ENCODE measurements at places on chromosomes 3 and 15.

DNA sequence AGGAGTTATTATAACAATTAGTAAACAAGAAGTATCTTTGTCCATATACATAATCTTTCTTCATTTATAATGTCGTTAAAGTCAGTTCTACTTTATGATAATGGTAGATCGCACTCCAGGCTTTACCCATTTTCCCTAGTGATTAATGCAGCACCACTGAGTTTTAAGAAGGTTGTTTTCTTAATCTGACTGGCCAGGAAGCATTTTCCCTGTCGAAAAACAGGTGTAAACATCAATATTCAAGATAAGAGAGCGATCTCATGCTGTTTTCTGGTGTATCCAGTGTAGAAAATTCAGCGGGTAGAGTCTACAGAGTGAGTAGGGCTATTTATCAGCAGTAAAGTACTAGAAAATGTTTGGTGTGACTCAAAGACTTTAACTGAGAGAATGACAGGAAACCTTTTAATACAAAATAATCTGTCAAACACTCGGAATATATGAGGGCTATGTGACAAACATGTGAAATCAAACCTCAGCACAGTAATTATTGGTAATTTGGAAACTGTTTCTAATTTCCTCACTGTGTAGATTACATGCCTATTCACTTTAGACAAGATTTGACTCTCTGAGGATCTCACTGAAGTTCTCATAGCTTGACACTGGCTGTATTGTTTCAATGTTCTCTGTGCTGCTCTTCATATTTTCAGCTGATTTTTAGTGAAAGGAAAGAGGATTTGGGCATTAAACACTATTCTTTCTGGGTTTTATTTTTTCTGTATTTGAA, 1013.2 kb downstream of the VGLL3 start:
- DNase-seq, result no peak

GRCh38 chr3:111200027-111200426, 128.4 kb downstream of the NECTIN3 start:
- no peak for DNase-seq

DNA sequence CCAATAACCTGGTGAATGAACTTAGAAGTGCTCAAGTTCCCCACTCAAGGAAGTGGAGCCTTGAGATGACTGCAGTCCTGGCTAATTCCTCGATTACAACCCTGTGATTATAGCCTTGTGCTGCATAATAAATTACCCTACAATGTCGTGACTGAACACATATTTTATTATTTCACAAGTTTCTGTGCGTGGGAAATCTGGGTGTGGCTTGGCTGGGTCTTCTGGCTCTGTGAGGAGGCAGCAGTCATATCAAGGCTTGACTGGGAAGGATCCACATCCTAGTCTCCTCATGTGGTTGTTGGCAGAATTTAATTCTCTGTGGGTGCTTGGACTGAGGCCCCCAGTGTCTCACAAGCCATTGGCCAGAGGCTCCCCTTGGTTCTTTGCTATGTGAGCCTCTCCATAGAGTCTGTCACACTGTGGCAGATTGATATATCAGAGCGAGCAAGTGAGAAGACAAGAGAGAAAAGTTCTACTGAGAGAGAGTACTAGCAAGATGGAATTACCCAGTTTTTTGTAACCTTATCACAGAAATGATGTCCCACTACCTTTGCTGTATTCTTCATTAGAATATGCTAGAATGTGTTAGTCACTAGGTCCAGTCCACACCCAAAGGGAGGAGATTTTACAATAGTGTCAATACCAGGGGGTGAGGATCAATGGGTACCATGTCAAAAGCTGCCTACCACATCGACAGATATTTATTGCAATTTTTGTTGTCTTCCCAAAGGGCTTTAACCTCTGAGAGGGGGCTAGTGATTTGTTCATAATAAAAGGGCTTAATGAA, 102.8 kb upstream of the TBC1D5 start:
- no peak for DNase-seq

DNA sequence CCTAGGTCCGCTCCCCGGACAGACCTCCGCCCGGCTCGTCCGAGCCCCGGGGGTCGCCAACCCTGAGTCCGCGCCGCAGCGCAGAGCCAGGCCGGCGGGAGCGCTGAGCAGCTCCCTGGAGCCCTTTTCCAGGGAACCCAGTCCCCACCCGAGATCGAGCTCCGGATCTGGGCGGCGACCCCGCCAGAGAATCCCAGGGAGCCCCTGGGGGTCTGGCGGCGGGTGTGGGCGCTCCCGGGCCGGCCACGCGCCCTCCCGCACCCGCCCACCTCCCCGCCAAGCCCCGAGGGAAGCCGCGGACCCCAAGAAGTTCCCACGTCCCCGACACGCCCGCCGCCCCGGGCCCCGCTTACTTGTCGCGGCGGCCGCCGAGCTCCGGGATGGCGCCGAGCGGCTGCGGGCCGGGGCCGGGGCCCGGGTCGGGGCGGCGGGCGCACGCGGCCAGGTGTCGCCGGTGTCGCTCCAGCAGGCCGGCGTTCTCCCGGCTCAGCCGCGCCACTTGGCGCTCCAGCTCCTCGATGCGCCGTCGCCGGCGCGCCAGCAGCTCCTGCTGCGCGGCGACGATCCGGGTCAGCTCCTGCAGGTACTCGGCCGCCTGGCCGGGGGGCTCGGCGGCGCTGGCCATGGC, 137.7 kb downstream of the NUP210 start:
- DNase-seq, result no peak

GRCh38 chr3:120114376-120114775, 20.1 kb upstream of the GSK3B start:
- DNase-seq, result no peak

GRCh38 chr3:62496503-62496902, 123.2 kb upstream of the FEZF2 start:
- no peak for DNase-seq

- DNase-seq, result no peak
Observed at GRCh38 chr3:158430968-158431367, 140.0 kb upstream of the MLF1 start.

- no peak for DNase-seq
Observed at GRCh38 chr3:137789236-137789635, 25.1 kb downstream of the SOX14 start.

- no peak for DNase-seq
Observed at GRCh38 chr3:147652651-147653366, 243.6 kb downstream of the ZIC1 start.

- DNase-seq, result no peak
Observed at GRCh38 chr3:76352051-76352450, 566.7 kb upstream of the ZNF717 start.

DNA sequence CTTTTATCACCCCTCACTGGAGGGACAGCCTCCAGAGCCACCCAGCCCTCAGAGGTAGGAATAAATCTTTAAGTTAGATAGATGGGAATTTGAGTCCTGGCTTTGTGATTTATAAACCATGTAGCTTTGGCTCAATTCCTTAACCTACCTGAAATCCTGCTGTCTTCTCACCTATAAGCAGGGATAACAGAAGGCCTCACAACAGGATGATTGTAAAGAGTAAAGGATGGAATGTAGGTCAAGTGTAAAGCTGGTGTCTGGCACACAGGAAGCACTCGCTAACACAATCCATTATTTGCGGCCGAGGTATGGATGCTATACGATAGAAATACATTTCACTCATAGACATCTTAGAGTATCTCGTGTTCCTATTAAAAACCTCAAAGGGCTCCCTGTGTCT, 162.9 kb upstream of the LRTM1 start:
- no peak for DNase-seq

DNA sequence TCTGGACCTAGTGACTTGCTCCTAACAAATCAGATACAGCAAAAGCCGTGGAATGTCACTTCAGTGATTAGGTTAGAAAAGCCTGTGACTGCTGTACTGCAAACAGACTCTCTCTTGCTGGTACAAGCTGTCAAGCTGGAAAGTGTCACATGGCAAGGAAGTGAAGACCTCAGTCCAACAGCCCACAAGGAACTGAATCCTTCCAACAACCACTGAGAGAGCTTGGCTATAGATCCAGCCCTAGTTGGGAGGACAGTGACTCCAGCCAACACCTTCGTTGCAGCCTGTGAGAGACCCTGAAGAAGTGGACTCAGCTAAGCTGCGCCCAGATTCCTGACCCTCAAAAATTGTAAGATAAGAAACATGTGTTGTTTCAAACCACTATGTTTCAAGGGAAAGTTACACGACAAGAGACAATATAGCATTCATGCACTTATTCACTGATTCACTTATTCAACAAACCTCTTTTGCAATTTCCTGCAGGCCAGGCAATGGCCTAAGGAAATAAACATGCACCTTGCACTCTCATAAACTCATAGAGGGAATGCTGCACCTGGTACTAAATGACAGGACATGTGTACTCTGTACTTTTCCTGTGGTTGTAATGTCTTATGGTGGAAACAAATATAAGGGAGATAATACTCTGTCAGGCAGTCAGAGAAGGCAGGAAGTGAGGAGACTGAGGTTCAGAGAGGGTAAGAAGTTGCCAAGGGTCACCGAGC, 142.9 kb downstream of the CADPS start:
- DNase-seq, result no peak

DNA sequence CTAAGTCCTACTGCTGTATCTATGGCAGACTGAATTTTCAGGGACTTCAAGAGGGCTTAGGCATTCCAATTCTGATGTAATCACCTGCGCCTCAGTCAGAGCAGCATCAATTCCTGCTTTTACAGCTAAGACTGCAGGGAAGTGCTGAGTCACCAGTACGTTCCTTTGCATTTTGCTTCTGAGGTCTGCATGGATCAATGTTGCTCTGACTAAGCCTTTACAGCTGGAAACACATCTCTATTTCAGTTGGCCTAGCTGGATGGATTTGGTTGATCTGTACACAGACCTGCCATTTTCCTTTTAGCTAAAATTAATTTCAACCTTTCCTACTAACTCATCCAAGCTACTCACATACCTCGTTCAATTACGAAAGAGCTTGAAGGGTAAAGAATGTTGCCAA, 51.3 kb downstream of the ETV5 start:
- no peak for DNase-seq

- DNase-seq, result no peak
Observed at GRCh38 chr3:124617177-124617576, 113.1 kb upstream of the UMPS start.

- peak; percentile 65 for DNase-seq
Observed at GRCh38 chr3:18648868-18649462, 223.8 kb upstream of the SATB1 start.

DNA sequence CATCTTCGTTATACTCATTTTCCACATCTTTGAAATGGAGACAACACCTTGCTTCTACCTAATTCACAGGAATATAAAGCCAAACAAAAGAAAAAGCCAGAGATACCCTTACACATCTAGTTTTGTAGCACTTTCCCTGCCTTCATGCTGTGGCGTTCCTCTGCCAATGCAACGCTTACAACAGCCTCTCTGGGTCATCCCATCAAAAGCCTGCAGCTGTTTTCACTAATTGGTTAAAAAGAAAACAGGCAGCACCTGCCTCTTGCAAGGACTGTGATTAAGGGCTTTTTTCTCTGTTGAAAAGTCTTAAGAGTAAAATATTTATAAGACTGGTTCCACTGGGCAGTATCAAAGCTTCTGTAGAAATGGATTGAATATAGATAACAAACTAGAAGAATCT, 120.3 kb downstream of the FMN1 start:
- DNase-seq, result no peak

DNA sequence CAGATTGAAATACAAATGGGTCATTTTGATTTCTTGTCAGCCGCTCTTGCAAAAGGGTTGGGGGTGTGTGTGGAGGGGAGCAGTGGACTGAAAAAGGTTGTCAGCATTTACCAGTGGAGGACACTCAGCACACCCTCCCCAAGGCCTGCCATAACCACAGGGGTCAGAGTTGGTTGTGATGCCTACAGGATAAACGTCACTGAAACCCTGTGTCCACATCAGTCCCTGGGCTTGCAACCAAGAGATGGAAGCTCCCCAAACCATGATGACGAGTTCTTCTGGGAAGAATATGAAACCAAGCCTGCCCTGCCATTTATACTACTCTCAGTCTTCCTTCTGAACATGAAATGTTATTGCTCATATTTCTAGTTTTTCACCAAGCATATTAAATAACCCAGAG, 54.0 kb upstream of the UMPS start:
- no peak for DNase-seq

DNA sequence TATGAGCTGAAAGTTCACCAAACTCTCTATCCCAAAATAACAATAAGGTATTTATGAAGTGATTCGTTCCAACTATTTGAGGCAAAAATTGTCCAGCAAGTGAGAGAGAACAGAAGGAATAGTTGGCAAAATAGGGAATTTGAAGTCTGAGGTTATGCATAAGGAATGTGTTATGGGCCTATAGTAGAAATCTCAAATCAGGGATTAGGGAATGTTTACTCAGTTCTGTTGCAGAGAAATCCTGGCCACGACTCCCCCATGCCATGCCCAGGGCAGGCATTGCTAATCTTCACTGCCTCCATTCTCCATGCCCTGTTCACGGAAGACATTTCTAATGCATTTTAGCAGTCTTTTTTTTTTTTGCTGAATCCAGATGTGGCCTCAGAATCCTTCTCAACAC, 58.6 kb downstream of the FLNB start:
- DNase-seq, result no peak

DNA sequence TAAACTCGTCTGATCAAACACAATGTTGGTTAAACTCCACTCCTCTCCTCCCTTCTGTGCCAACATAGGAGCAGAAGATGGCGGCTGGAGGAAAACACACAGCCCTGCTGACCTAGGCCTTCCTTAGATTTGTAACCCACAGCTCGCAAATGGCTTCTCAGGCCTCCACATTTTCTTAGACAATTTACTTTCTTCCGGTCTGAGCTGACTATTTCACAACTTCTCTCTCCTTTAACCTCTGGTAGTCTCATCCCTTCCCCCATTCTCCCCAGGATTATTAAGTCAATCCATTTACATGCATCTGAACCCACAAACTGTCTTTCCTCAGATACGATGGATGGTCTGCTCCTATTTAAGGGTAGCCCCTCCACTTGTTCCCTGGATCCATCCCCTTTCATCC, 25.7 kb upstream of the ULK4 start:
- no peak for DNase-seq

GRCh38 chr3:186248850-186249249, 113.2 kb downstream of the DGKG start:
- no peak for DNase-seq

DNA sequence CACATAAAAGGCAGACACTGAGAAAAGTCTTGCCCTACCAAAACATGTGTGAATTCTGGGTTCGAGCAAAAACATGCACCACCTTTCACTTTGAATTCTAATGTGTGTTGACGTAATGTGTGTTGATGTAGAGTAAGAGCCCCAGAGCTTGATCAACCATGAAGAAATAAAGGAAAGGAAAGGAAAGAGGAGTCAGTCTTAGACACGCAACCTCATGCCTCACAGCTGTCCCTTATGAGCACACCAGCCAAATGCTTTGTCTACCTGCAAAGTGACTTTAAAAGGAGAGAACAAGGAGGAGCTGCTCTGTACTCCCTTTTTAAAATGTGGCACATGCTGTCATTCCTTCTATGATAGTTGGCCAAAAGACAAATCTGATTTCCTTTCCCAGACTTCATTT, 80.8 kb downstream of the RFTN1 start:
- no peak for DNase-seq

GRCh38 chr3:49665822-49666519, 8.2 kb upstream of the APEH start:
- DNase-seq, result no peak

- DNase-seq, result no peak
Observed at GRCh38 chr15:65801229-65801805, 9.2 kb upstream of the DENND4A start.

- DNase-seq, result no peak
Observed at GRCh38 chr15:89034305-89034704, 54.0 kb upstream of the ABHD2 start.

- peak; percentile 38 for DNase-seq
Observed at GRCh38 chr3:188326968-188327367, 173.0 kb downstream of the LPP start.

All from activated CD4-positive, alpha-beta T cell treated with anti-CD3 and anti-CD28 coated beads, Interleukin-10, Interleukin-2, amounts not matched to agents 100 ng/mL and 50 ng/mL, durations not matched to agents 16 hours and 8 hours (primary cell).